Activated T-helper 1 cell treated with anti-CD3 and anti-CD28 coated beads, Interleukin-2, amount 50 U/mL, for 16 hours (primary cell): ENCODE measurements at places on chromosomes 3 and 15.

- no peak for DNase-seq
These were observed 164.5 kb downstream of the MEGF11 start for GRCh38 chr15:66089049-66089448.

DNA sequence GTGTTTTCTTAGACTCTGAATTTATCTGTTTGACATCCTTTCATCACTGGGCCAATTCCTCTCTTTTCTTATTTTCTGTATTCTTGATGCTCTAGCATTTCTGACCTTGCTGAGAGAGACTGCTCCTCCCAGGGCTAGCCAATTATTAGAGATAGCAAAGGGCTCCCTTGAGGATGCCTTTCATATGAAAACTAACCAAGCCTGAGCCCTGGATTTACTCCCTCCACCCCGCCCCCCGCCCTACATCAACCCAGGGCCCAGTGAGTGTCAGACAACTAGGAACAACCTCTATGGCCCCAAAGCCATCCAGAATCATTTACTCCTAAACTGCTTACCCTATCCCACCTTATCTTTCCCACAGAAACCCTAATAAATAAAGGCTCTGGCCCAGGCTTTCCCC lies 69.7 kb upstream of the LARS2 start:
- no peak for DNase-seq

- DNase-seq, result no peak
These were observed 70.7 kb upstream of the THBS1 start for GRCh38 chr15:39510001-39510701.

DNA sequence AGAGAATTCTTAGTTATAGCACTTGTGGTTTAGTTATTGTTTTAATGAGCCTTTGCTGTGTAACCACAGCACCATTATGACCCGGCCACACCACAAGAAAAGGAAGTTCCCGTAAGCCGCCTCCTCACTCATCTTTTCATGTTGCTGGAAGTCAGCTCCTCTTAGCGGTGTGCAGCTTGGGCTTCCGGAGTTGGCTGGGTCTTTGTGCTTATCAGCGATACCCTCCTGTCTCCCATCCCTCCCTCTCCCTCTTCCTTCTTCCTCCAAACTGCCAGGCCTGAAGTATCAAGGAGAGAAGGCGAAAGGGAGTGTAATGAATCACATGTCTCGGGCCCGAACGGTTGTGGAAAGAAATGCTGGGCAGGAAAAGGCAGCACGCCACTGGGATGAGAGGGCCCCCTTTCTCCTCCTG lies 353.5 kb downstream of the MCTP2 start:
- DNase-seq, result peak; percentile 2

- no peak for DNase-seq
These were observed 131.6 kb upstream of the NECTIN3 start for GRCh38 chr3:110940055-110940454.

DNA sequence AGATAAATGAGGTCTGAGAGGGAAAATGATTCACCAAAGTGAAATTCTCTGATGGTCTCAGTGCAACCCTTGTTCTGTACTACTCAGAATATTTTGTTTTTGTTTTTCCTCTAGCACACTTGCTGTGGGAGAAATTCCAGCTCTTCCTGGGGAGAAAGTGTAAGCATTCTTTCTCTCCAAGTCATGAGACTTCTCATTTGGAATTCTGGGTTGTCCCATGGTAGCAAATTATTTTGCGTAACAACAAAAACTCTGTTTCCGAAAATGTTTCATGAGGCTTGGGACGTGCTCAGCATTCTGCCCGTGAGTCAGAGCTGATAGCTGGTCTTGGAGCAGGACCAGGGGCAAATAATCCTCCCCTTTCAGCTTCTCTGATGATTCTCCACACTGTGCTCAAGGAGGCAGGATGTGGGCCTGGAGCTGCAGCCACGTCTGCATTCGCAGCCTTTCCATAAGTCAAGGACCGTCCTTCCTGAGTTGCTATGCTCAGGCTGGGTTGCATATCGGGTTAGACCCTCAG lies 70.3 kb downstream of the SENP2 start:
- no peak for DNase-seq

DNA sequence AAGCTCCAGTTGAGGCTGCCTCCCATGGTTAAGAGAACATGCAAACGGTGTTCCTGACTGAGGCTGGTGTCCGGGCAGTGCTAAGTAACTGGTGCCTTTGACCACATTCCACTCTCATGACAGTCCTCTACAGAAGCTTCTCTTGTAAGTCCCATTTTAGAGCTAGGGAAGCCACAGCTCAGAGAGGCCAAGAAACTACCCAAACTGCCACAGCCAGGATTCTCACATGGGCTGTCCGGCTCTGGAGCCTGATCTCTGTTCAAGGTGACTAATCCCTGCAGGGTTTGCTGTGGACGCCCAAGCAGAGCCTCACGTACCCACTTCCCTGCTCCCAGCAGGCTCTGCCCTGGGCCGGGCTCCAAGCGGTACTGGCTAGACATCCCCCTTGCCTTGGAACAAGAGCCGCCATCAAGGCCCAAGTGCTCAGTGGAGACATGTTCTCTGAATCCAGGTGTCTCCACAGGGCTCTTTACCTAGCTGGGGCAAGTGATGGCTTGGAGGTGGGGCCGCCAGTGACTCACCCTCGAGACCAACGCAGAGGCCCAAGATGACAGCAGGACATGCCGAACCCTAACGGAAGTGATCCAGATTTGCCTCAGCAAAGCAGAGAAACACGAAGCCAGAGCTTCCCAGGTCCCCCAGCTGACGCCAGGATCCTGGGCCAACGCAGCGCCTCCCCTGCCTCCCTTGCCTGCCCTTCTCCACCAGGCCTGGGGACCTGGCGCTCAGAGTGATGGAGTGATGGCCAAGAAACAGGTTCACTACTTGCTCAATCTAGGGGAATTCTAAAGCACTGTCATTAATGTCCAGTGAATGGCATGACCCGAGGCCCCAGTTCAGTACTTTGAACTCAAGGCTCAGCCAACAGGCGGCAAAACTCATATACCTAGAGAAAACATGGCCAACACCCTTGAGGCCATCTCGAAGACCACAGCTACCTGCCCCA lies 24.4 kb downstream of the KLHL25 start:
- DNase-seq, result no peak

DNA sequence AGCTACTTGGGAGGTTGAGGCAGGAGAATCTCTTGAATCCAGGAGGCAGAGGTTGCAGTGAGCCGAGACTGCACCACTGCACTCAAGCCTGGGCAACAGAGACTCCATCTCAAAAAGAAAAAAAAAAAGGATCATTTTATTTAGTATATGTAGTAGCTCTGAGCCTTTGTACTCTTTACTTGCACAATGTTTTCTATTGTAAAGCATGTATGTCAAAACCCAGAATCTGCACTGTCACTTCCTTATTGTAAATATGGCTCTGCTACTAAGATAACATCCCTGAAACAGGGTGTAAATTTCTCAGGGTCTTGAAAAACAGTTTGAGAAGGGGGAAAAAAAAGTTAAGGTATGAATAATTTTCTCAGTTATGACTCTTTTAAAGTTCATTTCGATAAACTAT lies 35.1 kb downstream of the SLMAP start:
- DNase-seq, result no peak

DNA sequence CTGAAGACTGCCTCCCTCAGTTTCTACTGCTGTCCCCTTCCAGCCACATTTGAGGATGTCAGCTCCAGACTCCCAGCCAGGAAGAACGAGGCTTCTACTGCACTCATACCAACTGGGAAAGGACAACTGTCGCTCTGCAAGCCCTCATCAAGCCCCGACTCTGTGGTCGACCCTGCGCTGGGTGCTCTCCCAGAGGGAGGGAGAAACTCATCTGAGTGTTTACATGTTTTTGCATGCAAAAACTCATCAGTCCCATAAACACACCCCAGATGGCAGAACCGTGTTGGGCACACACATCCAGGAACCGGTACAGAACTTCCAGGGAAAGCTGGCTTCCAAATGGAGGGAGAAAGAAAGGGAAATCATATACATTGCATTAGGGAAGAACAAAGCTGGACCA lies 43.5 kb downstream of the ADAMTS17 start:
- DNase-seq, result no peak

DNA sequence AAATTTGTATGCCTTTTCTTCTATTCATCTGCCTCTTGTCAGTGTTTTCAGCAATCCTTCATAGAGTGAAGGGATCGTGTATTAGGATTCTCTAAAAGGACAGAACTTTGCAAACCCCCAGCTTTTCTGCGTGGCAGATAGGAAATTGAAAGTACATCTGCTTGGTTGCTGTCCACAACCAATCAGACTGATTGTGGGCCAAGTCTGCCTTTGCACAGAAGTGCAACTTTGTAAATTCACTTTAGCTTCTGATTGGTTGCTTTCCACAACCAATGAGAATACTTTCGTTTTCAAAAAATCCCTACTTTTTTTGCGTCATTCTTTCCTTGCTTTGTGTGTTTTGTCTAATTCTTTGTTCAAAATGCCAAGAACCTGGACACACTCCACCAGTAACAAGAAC lies 847.4 kb downstream of the FHIT start:
- DNase-seq, result no peak

- DNase-seq, result no peak
These were observed 30.5 kb upstream of the PLXNA1 start for GRCh38 chr3:126952261-126952982.

GRCh38 chr3:150049317-150049716 lies 78.6 kb upstream of the PFN2 start:
- no peak for DNase-seq

- DNase-seq, result no peak
These were observed 605.6 kb downstream of the AGBL1 start for GRCh38 chr15:86685263-86685662.

- no peak for DNase-seq
These were observed 28.6 kb upstream of the PLXNA1 start for GRCh38 chr3:126954141-126954842.

- DNase-seq, result no peak
These were observed 103.5 kb downstream of the ASB7 start for GRCh38 chr15:100705841-100706240.

DNA sequence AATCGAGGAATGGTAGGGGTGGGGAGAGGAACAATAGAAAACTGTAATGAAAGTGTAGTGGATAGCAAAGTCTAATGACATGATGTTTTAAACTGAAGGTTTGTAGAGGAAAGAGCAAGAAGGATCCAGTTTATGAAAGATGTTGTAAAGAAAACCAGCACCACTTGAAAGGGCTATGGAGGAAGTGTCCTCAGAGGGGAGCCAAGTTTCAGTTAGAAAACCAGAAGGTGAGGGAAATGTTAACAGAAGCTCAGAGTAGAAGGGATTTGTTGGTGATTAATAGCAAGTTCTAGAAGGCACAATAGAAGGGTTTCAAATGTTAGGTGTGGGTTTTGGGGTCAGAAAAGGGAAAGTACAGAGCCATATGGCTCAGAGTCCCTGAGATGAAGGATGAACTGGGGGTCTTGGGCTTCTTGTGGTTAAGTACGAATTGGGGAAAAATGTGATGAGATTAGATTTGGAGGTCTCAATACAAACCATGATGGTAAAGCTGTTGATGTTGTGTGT lies 33.8 kb upstream of the LRRC58 start:
- DNase-seq, result no peak

DNA sequence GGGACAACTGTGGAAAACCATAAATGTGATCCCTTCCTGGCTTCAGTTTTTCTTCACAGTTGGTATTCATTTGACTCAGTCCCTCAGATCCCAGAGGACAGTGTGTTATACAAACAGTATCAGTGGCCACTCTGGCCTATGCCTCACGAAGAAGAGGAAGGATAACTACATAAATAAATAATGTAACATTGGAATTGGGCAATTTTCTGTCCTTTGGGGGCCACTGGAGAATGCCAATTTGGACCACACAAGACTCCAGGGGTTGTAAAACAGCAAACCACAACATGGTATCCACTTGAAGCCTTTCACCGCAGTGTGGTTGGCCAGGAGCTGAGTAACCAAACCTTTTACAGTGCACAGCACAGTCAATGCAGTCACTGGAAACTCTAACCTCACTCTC lies 1077.0 kb downstream of the ROBO2 start:
- no peak for DNase-seq

- DNase-seq, result no peak
These were observed 66.4 kb upstream of the SNRPA1 start for GRCh38 chr15:101361418-101361817.

DNA sequence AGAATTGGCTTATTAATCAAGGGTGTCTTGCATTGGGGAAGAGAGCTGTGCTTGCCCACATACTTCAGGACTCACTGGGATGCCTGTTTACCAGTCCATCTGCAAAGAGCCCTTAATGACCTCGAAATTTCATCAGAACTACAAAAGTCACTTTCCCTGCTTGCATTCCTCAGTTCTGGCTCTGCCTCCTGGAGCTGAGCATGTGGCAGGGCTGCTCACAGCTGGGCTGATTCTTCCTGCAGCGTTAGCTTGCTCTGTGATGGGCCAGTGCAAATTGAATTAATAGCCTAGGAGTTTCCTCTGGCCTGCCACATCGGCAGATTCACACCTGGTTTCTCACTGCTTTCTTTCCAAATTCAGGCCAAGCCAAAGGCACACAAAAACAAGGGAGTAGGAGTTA lies 108.9 kb downstream of the DUT start:
- DNase-seq, result no peak

- DNase-seq, result no peak
These were observed 21.8 kb upstream of the SLC25A38 start for GRCh38 chr3:39361252-39361927.

DNA sequence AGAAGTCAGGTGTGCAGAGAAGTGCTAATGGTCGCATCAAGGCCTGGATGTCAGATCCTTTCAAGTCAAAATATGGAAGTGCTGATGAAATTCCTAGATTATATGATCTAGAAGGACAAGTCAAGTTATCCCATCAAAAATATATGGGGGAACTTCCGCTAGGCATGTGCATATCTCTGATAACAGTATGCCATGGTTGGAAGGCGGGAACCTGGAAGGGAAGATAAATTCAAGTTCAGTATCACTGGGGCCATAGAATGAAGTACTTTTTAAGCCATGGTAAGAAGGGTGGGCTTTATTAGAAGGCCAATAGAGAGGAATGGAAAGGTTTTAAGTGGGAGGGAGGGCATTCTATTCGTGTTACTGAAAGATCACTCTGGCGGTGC lies 38.3 kb downstream of the MITF start:
- no peak for DNase-seq

DNA sequence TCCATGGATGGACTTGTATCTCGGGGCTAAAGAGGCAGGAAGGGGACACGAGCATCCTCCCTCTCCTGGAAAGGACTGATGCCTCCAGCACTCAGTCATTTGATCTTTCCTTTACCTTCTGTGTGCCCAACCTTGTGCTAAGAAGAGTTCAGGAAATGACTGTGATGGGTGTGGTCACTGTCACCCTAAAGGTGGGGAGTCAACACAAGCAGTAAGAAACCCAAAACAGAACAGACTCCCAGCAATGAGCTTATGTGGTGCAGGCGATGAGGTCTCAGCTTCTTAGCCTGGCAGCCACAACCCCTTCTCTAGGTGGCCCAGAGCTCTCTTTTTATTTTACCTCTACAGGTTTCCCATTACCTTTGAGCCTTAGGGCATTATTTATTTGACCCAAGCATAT lies 3.8 kb downstream of the MPI start:
- no peak for DNase-seq

DNA sequence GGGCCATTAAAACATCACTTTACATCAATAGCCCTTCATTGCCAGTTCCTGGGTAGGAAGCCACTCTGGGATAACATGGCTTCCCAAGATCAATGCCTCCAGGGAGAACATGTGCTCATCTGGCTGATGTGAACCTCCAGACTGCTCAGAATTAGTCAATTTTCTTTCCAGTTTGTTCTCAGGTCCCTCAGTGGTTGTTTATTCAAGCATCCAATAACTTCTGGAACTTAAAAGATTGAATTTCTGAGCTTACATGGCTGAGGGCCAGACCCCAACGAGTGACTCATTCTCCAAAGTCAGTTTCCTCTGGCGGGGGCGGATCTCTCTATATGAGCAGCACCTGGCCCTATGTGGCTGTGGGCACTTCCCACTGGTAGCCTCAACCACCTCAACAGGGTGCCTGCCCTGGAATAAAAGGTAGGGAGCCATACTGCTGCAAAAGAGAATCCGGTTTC lies 34.0 kb downstream of the LYZL4 start:
- no peak for DNase-seq
